GM03348 (cell line): ENCODE measurements at places on chromosomes 1 and 21.

DNA sequence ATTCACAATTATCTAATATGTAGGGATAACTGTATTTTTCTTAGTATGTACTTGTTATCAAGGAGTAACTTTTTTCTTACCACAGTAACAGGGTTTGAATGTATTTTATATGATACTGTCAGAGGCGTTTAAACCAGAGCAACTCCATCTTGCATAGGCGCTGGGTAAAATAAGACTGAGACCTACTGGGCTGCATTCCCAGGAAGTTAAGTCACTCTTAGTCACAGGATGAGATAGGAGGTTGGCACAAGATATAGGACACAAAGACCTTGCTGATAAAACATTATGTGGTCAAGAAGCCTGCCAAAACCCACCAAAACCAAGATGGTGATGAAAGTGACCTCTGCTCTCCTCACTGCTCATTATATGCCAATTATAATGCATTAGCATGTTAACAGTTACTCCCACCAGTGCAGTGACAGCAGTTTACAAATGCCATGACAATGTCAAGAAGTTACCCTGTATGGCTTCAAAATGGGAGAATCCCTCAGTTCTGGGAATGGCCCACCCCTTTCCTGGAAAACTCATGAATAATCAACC, 64.8 kb downstream of the RPE65 start:
- no peak for DNase-seq

- DNase-seq: no peak
Measured at GRCh38 chr1:180974236-180974635, 48.4 kb downstream of the STX6 start.

DNA sequence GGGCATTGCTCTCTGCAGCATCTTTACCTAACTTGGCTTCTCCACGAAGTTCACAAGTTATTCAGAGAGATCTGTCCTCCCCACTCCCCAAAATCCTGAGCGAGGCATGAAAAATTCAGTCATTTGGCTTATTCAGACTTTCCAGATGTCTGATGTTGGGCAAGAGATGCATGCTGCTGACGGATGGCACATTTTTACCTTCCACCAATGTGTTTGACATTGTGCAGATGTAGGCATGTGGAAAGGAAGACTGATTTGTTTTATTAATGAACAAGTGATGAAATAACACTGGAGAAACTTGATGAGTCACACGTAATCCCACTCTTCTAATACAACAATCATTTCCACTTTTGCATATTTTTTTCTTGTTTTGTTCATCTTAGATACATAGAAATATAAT, 86.7 kb downstream of the C1orf94 start:
- no peak for DNase-seq

GRCh38 chr1:225635649-225636048, 17.3 kb downstream of the ENAH start:
- no peak for DNase-seq

- DNase-seq: no peak
Measured at GRCh38 chr1:174923820-174924219, 75.9 kb upstream of the CACYBP start.

- DNase-seq: no peak
Measured at GRCh38 chr1:3351449-3352298, 102.8 kb upstream of the ARHGEF16 start.

- peak; percentile 33 for DNase-seq
Measured at GRCh38 chr1:22207511-22208267, 64.8 kb upstream of the WNT4 start.
